Adipocyte (in vitro differentiated cells): ENCODE measurements at places on chromosomes 1 and 21.
A peak's percentile ranks its signal among the peaks of the same experiment; 100 is the strongest.

- DNase-seq = no peak
Measured at GRCh38 chr1:114384922-114385321, 126.1 kb downstream of the TRIM33 start.

GRCh38 chr1:183228347-183229220, 42.5 kb downstream of the LAMC2 start:
- DNase-seq = no peak

DNA sequence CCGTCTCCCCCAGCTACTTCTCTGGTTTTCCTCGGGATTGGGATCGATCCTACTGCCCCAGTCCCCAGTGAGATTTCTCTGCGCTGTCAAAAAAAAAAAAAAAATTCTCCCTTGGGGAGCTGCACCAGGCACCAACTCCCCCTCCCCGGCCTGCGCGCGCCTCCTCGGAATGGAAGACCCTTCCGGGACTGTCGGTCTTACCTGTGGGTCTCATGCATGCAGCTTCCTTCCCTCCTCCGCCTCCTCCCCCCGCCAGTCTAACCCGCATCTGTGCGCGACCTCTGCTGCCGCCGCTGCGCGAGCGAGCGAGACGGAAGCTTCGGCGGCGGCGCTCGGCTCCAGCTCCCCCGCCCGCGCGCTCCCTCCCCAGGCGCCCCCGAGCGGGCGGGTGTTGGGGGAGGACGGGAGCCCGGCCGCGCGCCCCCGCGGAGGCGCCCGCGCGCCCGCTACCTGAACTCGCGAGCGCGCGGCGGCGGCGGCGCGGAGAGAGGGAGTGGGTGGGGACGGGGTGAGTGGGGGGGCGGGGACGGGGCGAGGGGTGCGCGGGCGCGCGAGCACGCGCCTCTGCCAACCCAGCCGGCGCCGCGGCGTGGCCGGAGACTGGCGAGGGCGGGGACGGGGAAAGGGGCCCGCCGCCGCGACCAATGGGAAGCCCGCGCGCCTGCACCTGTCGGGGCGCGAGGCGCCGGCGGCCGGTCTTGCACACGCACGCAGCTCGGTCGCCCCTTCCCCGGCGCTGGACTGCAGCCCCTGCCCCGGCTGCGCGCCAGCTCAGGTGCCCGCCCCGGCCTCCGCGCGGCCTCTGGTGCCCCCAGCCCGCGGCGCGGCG, at the start of gene SUSD4:
TSS of gene SUSD4 (minus strand) at position 321 of the 829 bp plus-strand sequence. CDS start 751 bp downstream, outside the sequence.
- peak; percentile 31 for DNase-seq

DNA sequence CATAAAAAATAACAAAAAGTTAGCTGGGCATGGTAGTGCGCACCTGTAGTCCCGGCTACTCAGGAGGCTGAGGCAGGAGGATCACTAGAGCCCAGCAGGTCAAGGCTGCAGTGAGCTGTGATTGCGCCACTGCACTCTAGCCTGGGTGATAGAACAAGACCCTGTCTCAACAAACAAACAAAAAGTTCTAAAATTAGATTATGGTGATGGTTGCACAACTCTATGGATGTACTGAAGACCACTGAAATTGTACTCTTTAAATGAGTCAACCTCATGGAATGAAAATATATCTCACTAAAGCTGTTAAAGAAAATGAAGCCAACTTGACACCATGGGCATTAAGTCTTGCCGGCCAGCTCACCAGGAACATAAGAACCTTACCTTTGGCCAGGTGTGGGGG, 9.1 kb downstream of the MRAP start:
- DNase-seq = peak; percentile 6

DNA sequence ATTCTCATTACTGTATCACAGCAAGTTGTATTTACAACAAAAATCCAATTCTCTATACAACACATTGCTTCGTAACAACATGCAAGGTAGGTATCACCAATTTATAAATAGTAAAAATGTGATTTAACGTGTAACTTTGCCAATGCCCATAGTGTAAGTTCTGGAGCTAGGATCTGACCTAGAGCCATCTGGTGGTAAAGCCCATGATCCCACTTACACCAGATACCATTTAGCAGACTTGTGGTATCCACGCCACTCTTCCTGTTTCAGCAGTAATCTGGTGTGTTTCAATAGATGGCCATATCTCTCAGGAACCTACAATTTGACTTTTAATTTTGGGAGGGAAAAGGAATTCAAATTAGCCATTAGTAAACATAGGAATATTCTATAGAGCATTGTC, 10.2 kb downstream of the SETSIP start:
- no peak for DNase-seq

DNA sequence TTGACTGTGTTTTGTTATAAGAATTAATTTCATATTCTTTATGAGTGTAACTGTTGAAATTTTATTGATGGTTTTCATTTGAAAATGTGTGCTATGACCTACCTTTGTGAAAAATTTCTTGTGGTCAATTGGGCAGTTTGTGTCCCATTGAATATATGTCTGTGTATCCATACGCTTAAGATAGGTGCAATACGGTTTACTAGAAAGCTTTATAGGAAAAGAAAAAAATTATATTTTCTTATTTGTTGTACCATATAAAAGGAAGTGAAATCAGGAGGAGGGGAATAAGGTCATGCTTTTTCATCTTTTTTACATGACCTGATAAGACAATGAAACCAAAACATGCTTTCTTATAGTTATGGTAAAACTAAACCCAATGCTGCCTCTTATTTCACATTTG, 807.7 kb downstream of the USP25 start:
- DNase-seq = no peak

DNA sequence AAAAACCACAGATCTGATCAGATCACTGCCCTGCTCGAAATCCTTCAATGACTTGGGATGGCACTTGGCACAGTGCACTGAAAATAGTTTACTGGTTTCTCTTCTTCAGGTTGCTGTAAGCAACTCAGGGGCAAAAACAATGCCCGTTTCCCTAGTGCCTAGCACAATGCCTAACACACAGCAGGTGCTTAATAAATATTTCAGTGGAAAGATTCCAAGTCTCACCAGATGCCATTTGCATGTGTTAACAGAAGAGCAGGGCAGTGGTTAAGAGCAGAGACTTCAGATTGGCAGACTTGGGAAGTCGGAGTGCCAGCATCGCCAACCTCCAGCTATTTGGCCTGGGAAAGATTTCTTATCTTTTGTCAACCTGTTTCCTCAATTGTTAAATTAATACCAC, 10.9 kb upstream of the METTL25B start:
- DNase-seq = no peak

GRCh38 chr1:193525411-193525810, 339.0 kb upstream of the B3GALT2 start:
- DNase-seq = no peak

GRCh38 chr1:153308540-153308939, 4.2 kb downstream of the PGLYRP3 start:
- DNase-seq = no peak

GRCh38 chr1:220032911-220033310, 13.4 kb downstream of the EPRS1 start:
- no peak for DNase-seq

- no peak for DNase-seq
Measured at GRCh38 chr1:215344539-215344938, 222.6 kb upstream of the KCTD3 start.

- peak; percentile 13 for DNase-seq
Measured at GRCh38 chr1:221230605-221231004, 351.4 kb downstream of the HLX start.

- DNase-seq = no peak
Measured at GRCh38 chr1:243260221-243260880, 4.5 kb downstream of the SDCCAG8 start.

DNA sequence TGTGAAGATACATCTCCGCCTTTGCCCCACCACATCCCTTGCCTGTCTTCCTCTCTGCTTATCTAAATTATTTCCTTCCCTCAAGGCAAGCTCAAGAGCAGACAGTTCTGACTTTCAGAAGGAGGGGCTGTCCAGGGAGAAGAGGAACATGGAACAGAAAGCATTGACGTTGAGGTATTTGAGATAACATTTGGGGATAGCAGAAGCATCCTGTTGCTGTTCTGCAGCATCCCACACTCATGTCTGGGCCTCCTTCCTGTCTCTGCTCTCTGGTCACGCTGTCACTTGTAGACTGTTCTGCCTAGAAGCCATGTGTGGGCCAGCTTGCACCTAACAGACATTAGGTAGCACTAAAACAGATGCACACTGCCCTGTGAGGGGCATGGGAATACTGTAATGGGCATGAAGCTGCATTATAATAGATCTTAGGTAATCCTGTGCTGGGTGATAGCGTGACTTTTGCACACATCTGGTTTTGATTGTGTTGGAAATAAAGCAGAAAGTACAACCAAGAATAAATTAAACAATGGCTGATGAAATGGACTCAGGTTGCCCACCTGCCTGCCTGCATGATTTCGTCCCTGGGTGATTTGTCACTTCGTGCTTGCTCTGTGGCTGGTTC, 660 bp upstream of the RD3 start:
- DNase-seq = peak; percentile 33

DNA sequence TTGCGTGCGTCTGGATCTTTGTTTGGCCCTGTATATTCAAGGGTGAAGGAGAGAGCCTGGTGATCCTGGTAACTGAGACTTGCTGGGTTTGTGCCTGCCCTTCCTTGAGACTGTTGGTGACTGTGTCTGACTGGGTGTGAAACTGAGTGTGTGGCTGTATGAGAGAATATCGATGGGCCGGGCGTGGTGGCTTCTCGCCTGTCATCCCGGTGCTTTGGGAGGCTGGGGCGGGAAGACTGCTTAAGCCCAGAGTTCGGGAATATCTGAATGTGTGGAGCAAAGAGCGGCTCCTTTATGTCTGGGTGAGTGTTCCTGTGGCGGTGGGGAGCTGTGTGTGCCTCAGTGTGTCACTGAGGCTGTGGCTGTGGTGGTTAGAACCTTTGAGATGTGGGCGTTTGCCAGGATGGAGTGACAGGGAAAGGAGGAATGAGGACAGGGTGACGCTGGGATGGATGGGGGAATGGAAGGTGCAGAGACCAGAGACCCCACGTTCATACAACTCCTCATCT, 2.7 kb upstream of the MARCKSL1 start:
- no peak for DNase-seq

DNA sequence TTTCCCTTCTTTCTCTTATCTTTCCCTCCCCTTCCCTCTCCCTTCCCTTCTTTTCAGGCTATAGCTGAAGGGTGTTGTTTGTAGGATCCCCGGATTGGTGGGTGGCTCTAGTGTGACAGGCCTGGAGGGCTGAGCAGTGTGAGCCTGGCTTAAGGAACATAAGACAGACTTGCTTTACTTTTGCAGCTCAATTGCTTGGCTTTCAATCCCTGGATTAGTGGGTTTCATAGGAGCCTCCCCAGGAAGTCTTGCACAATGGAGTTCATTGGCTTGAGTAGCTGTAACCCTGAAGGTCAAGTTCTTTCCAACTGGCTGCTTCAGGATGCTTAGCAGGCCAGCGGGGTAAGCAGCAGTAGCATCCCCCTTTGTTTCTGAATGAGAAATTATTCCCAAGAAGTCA, 126.7 kb downstream of the CAMTA1 start:
- peak; percentile 65 for DNase-seq

DNA sequence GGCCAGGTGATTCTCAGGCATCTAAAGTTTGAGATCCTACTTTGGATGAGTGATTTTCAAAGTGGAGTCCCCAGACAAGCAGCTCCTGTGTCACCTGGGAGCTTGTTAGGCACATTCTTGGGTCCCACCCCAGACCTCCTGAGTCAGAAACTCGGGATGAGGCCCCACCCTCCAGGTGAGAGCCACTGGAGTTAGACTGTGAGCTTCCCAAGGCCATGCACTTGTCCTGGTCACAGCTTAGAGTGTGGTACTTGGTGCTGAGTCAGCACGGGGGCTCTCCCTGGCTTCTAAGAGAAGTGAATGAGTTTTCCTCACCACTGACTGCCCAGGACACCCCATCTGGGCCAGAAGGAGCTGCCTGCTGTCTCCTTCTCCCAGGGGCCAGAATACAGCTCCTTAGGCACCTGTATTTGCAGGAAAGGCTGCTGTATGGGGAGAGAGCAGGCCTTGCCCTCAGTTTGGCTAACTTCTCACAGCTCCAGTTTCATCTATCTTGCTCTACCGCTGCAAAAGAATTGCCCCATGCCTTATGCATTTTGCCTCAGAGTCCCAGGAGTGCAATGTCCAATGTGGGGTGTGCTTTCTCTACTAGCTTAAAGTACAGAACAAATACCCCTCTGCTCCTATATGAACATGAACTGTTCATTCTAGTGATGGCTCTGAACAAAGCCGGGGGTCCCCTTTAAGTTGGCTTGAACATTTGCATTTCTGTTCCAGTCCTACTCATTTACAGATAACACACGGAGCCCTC, 98.1 kb downstream of the PSMG1 start:
- no peak for DNase-seq

GRCh38 chr1:216822480-216822879, 99.3 kb upstream of the ESRRG start:
- no peak for DNase-seq

DNA sequence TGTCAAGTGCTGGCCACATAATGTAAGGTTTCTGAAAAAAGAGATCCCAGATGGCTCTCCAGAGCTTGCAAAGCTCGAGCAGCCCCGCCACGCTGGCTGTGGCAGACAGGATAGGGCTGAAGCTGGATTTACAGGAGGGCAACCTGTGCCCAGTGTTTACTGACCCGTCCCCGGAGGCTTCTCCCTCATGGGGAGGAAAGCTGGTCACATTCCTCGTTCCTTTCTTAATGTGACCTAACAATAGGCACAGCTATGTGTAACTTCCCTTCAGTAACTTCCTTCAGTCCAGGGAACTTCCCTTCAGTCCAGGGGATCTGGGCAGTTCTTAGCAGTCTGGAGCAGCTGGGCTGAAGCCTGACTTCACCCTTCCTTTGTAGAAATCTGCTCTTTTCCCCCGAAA, 7.7 kb downstream of the SLFNL1 start:
- DNase-seq = no peak

GRCh38 chr1:45668526-45668925, 17.8 kb downstream of the GPBP1L1 start:
- DNase-seq = no peak

- DNase-seq = peak; percentile 12
Measured at GRCh38 chr1:47593013-47593568, 155.2 kb downstream of the FOXD2 start.

DNA sequence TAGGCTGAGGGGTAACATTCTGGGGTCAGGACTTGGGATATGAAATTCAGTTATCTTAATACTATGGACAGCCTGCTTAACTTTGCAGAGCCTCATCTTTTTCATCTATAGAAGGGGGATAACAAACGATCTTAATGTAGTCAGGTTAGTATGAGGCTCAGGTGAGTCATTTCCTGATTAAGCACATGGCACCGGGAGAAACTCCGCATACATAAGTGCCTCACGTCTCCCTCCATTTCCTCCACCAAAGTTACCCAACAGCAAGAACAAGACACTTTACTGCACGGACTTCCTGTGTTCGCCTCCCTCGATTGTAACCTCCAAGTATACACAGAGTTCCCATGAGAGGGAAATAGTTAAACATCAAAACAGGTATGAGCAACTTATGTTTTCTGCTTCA, 112.7 kb upstream of the COA6 start:
- DNase-seq = no peak

GRCh38 chr1:220533504-220534109, 5.7 kb downstream of the MARK1 start:
- no peak for DNase-seq

GRCh38 chr1:234987415-234988154, 141.1 kb downstream of the TOMM20 start:
- peak; percentile 84 for DNase-seq
